ENCODE measurements at places on chromosomes 13 and 19.

GRCh38 chr19:39307822-39308530 is 11.8 kb downstream of the IFNL1 start:
- DNase-seq: no peak

DNA sequence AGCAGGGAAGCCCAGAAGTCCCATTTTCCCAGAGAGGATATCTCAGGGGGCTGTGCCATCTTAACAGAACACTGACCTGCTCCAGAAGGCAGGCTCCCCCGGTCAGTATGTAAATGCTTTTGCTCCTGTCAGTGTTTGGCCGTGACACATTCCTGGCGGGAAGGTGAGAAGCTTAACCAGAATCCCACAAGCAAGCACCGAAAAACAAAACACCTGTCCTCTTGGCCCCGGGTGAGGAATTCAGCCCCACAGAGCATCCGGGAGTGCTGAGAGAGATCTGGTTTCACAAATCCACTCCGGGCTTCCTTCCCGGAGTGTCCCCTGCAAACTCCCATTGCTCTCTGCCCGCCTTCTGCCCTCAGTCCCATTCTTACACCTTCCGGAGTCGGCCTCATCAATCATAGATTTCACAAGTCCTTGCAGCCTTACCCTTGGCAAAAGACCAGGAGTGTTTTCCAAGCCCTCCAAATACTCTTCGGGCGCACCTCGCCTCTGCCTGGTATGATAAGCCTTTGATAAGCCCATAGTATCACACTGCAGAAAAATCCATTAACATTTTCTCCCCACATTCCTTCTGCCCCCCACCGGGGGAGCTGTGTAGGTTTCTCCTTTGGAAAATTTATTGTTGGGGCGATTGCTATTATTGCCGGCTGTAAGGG is 12.2 kb downstream of the TPM4 start:
- no peak for DNase-seq

- DNase-seq: peak; percentile 84
Measured at GRCh38 chr19:13689085-13689484, 75.2 kb upstream of the MRI1 start.

DNA sequence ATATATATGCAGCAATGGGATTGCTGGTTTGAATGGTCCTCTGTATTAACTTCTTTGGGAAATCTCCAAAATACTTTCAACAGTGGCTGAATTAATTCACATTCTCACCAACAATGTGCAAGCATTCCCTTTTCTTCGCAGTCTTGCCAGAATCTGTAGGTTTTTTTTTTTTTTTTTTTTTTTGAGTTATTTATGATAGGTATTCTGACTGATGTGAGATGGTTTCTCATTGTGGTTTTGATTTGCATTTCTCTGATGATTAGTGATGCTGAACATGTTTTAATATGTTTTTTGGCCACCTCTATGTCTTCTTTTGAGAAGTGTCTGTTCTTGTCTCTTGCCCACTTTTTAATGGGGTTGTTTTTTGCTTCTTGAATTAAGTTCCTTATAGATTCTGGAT is 2041.5 kb upstream of the PCDH20 start:
- no peak for DNase-seq

DNA sequence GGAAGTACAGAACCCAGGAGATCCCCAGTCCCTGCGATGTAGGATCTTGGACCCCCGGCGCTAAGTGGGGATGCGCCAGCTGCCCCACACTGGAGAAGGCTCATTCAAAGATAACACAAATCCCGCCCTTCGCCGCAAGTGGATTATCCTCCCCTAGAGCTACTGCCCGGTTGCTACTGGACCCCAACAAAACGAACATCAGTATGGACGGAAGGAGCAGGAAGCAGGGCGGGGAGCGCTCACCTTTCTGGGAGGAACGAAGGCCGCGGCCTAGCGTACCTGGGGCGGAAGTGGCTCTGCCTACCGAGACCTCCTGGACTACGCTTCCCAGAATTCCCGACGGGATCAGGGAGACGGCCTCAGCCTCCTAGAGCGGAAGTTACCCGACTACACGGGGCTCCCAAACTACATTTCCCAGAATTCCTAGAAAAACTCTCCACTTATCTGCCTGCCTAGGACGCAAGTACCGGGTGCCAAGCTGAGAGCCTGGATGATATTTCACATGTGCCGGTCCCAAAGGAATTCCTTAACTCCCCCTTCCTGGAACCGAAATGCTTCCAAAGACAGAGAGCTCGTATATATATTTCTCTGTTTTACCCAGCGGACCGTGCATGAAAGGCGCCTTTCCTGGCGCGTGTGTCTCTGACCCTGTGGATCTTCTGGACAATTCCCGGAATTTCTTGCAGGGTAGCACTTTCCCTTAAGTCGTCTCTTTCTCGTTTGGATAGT is at the start of gene ZNF112:
TSS of gene ZNF112 (minus strand) at position 298 of the 729 bp plus-strand sequence. CDS start 16,141 bp downstream, outside the sequence.
- DNase-seq: peak; percentile 98

DNA sequence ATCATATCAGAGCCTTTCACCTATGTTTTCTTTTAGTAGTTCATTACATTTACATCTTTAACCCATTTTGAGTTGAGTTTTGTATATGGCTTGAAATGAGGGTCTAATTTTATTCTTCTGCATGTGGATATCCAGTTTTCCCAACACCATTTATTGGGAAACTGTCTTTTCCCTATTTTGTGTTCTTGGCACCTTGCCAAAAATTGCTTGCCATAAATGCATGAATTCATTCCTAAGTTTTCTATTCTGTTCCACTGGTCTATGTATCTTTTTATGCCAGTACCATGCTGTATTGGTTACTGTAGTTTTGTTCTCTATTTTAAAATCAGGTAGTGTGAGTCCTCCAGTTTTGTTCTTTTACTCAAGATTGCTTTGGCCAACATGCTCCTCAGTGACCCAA is 144.0 kb upstream of the OBI1 start:
- DNase-seq: no peak

DNA sequence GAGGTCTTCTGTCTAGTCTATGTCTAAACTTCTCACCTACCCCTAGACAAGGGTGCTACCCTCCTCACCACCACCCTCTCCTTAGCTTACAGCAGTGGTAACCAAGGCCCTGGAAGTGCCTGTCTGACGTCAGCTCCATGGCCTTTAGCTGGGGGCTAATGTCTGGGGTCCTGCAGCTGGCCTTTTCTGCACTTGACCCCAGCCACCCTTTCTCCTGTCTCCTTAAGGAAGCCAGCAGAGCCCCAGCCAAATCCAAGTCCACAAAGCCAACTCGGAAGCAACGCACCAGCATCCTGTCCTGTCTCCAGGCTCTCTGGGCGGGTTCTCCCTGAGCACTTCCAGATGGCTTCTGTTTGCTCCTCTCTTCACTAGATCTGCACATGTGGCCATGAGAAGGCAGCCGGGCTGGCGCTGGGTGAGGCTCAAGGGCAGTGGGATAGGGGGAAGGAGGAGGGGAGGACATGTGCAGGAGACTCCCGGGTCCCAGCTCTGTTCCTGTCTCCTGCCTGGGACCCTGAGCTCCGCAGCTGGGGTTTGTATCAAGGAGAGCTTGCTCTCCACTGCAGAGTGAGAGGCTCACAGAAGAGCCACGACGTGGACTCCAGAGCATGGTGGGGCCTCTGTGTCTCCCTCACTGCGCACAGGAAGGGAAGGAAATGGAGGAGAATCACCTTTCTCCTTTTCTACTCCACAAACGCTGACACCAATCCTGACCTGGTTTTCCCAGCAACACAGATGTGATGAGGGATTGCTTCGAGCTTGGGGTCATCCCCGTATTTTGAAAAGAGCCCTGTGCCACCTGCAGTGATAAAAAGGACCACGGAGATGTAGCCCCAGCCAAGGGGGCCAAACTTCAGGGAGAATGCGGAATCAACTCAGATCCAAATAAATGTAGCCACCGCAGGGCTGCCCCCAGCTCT is 204.2 kb downstream of the USP12 start:
- DNase-seq: no peak

GRCh38 chr19:29285878-29286277 is 72.9 kb upstream of the UQCRFS1 start:
- peak; percentile 52 for DNase-seq

- DNase-seq: no peak
Measured at GRCh38 chr19:6680141-6680540, 10.2 kb upstream of the TNFSF14 start.

- no peak for DNase-seq
Measured at GRCh38 chr19:7507884-7508283, 8.0 kb upstream of the ZNF358 start.

Data from brain (organoid and tissue), 16 donors.